NCI-H187 treated with DMSO at 0.1 percent for 48 hours (cell line): ENCODE measurements at places on chromosomes 12 and 14.

- DNase-seq: no peak
These were observed 56.4 kb upstream of the ISM2 start for GRCh38 chr14:77554816-77555599.

DNA sequence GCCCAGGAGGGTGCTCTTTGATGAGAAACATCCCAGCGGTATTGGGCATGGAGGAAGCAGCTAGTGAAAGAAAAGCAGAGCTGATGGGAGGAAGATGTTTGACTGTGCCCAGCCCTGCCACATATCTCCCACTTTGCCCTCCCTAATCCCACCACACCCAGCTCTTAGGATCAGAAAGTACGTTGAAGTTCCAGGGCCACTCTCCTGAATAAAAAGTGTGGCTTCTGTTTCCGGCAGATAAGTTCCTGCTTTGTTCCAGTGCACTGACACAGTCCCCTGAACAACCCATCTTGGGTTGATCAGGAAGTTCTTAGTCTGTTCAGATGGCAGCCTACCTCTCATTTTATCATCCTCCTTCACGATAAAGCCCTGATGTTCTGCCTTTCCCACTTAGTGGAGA is 16.5 kb downstream of the TPCN1 start:
- no peak for DNase-seq

- no peak for DNase-seq
These were observed 76.0 kb upstream of the ST8SIA1 start for GRCh38 chr12:22410486-22410885.

GRCh38 chr12:64669270-64669842 is 59.1 kb downstream of the RASSF3 start:
- no peak for DNase-seq

DNA sequence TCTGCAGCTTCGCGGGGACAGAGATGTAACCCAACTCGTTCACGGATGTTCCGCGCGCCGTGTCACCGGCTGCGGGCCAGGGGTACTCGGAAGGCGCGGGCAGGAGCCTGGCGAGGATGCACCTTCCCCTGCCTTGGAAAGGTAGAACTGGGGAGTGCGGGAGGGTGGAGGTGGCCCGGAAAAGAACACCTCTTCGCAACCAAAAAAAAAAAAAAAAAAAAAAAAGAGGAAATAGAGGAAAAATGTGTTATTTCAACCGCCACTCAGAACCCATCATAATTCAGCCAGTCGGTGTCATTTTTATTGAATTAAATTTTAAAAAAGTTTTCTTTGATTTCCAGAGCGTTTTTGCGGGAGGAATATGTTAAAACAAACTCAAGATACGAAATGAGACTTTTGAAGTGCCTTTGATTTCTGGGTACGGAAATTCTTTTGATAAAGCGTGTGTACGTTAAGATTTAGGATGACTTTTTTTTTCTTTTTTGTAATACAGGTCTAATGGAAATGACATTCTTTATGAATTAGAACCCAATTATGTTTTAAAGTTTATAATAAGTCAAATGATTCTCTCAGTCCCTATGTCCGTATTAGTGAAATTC is 8.9 kb downstream of the CDKN1B start:
- no peak for DNase-seq

DNA sequence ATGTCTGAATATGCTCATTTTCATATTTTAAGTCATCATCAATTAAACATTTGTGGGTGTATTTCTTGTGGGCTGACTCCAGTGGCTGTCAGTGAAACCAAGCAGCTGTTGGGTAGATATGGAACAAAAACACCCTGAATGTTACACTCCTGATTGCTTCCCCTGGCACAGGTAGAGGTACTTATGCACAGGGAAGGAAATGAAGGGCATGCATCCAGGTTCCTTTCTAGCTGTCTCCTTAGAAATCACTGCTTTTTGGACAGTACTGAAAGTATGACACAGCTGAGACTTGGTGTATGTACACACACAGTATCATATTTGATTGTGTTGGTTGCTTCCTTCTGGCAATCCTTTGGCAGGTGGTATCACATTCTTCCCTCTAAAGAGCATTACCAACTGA is 1006.7 kb downstream of the DIO2 start:
- DNase-seq: no peak

- DNase-seq: no peak
These were observed 20.9 kb downstream of the DMAC2L start for GRCh38 chr14:50333014-50333509.
